ENCODE measurements at places on chromosomes 7 and 10.

DNA sequence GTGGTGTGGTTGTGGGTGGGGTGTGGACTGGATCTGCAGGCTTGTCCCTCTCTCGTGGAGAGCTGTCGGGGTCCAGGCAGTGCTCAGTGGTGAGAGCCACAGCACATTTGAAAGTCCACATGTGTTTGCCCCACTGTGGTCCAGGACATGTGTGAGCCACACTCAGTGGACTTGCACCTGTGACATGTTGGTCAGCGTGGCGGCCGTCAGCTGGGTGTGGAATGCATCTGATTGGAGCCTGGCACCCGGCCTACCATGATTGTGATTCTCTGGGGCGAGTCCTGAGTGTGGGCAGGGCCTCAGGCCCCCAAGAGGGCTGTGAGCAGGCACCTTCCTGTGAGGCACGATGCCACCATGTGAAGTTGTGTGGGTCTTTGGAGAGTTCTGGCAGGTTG, 77.9 kb downstream of the DNAJB6 start:
- no peak for DNase-seq

DNA sequence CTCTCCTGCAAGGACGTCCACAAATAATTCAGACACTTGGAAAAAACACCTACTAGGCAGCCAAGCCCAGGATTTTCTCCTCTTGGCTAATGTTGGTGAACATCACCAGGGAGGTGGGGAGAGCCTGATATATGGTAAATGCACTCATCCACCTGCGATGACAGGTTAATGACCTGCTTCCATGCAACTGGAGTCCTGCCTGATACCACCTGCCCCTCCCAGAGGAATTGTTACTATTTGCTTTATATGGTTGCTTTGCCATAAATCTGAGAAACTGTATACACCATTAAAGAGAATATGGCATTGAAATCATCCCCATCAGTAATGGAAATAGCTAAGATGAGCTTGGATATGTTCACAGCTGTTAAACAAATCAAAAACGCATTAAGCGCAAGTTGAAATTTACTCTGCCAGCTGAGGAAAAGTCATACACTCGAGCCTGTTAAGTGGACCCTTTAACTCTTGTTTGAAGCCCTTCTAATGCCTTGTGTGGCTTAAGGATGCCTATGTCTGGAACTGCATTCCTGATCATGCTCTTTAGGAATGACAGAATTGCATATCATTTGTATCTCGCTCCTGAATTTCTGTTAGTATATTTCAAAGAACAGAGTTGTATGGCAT, 208.3 kb downstream of the PRPF18 start:
- no peak for DNase-seq

- DNase-seq: no peak
Measured at GRCh38 chr10:5033061-5033778, 29.6 kb upstream of the AKR1C2 start.

- no peak for DNase-seq
Measured at GRCh38 chr7:158543840-158544239, 43.8 kb downstream of the PTPRN2 start.

- DNase-seq: no peak
Measured at GRCh38 chr10:121669028-121669374, 70.8 kb upstream of the FGFR2 start.

DNA sequence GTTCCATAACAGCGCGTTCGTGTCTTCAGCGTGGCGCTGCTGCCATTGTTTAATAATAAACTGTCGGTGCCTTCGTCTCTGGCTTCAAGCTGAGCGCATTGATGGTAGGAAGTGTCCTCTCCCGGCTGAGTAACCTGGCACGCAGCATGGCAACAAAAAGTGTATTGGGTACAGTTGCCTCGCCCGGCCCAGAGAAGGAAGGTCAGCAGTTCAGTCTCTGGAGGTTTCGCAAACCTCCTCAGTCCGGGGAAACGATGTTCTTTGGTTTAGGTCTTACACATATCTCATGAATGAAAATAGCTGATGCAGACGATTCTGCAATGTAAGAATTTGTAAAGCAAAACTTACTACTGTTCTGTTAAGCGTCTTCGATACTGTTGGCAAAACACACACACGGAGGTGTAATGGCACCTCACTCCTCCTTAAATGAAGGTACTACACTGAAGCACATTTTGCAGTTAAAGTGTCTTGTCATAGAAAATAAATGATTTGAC, 739 bp upstream of the CCDC186 start:
- DNase-seq: no peak
